ENCODE measurements at places on chromosomes 11 and 22.

DNA sequence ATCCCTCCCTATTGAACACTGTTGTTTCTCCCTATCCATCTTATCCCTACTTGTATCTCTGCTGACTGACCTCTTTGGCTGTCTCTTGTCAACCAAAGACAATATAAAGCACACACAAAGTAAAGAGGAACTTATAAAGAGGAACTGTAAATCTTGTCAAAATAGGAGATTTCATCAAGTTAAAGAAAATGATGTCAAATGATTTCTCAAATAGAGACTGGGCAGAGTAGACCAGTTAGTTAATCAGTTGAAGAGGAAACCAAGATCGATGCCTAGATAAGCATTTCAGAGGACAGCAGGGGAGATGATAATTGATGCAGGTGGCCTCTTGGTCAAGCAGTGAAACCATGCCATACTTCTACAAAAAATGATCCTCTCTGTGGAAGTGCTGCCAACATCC, 22.7 kb downstream of the KCNQ1OT1 start:
- DNase-seq, result no peak

- DNase-seq, result no peak
Observed at GRCh38 chr11:70063121-70063520, 15.0 kb upstream of the ANO1 start.

DNA sequence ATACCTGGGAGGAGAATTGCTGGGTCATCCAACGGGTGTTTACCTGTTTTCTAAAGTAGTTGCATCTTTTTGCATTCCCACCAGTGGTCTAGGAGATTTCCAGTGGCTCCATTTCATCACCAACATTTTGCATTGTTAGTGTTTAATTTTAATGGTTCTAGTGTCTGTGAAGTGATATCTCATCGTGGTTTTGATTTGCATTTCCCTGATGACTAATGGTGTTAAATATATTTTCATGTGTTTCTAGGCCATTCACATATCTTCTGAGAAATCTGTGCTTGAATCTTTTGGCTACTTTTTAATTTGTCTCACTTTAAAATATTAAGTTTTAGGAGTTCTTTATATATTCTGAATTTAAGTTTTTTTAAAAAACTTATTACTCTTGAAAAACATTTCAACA, 439.6 kb downstream of the TMEM135 start:
- DNase-seq, result no peak

DNA sequence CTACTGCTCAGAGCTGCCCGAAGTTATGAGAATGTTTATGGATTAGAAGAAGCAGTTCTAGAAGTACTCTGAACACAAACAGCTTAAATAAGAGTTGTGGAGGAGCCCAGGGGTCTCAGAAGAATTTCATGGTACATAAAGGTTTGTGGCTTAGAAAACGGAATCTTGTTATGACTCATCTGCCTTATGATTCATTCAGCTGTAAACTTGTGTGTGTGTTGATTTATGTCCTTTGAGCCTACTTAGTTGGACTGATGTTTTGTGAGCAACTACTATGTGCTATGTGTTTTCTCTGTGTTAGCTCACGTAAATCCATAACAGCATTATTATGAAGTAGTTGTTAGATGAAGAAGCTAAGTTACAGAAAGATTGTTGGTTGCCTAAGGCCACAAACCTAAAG, 203.7 kb downstream of the PGR start:
- DNase-seq, result no peak

- DNase-seq, result peak; percentile 59
Observed at GRCh38 chr22:18075720-18076497, 1.9 kb upstream of the PEX26 start.

DNA sequence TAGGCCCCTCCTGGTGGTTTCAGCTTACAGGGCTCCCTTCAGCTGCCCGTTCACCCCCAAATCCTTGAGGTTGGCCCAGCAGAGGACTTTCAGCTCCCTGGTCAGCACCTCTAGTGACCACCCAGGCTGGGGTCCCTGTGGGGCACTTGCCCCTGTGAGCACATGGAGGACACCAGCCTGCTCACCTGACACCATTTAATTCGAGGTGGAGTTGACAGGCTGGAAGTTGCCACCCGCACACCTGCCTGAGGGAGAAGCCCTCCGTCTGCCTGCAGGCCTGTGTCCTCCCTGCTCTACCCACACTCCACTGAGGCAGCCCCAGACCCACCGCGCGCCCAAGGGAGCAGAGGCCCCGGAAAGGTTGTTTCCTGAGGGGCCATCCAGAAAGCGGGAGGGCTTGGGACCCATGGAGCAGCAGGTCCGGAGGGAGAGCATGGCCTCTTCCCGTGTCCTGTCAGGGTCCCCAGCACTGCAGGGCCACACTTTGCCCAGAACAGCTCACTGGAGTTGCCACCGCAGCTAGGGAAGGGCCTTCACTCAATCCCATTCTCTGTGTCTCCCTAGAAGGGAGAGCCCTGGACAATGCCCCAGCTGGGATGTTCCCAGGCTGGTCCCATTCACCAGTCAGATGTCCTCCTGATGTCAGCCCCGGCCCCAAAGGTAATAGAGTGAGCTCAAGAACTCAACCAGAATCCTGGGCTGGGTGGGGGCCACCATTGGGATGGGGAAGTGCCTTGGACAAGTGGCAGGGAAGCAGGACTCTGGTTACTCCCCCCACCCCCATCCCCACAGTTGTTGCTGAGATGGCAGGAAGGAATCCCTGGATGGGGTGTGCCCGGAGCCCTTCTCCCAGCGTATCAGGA, 82.4 kb downstream of the MED15 start:
- DNase-seq, result no peak

GRCh38 chr22:33889748-33890147, 30.5 kb downstream of the LARGE1 start:
- DNase-seq, result peak; percentile 39

DNA sequence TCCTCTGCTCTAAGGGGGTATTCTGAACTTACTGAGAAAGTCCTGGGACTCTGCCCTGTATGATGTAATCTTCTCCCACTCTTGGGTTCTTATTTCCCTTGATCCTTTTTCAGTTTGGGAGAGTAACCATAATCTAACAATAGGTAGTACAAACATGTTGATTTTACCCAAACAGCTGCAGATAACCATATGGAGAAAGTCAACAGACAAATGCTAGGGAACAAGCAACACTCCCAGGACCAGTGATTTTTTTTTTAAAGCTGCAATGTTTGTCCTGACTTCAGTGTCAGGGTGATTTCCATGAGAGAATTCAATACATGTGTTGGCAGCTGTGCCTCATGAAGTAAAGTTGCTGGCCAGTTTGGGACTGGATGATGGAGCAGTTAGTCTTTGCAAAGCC, 156.5 kb downstream of the FCHSD2 start:
- no peak for DNase-seq

DNA sequence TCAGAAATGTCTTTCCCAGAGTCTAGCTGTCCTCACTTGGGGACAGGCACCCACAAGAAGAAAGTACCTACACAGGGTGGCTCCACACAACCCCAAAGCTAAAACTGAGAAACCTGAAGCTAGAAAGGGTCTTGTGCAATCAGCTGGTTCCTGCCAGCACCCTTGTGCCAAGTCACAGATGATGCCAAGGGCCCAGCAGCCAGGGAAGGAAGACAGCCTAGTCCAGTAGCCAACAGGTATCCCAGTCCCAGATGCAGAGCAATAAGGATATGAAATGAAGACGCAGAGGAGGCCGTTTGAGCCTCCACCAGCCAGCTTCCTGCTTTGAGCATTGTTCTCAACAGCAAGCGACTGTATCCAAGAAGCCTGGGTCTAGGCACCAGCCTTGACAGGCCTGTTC, 6.1 kb downstream of the PLEKHA7 start:
- DNase-seq, result no peak

- DNase-seq, result no peak
Observed at GRCh38 chr11:11117730-11118129, 235.3 kb downstream of the CSNK2A3 start.

GRCh38 chr11:706957-707816, 1.2 kb downstream of the EPS8L2 start:
- peak; percentile 62 for DNase-seq

GRCh38 chr22:24010018-24010391, 1.1 kb upstream of the CABIN1 start:
- no peak for DNase-seq

DNA sequence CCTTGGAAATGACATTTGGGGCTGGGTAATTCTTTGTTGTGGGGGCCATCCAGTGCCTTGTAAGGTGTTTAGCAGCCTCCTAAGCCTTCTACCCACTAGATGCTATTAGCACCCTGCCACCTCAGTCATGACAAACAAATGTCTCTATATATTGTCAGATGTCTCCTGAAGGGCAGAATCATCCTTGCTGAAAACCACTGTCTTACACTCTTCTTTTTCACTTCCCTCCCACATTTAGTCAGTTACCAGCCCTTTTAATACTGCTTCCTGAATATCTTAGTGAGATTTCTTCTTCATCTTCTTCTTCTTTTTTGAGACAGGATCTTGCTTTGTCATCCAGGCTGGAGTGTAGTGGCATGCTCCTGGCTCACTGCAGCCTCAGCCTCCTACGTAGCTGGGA, 33.1 kb downstream of the TNRC6B start:
- no peak for DNase-seq

DNA sequence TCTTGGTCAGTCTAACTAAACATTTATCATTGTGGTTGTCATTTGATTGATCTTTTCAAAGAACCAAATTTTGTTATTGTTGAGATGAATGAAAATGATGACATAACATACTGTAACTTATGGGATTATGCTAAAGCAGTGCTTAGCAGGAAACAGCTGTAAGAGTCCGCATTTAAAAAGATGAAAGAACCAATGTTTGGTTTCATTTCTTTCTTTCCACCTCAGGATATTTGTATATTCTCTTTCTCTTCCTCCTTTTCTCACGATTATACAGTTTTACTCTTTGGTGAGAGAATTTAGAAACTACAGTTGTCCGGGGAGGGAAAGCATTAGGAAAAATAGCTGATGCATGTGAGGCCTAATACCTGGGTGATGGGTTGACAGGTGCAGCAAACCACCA, 23.1 kb downstream of the PIH1D2 start:
- no peak for DNase-seq

- DNase-seq, result no peak
Observed at GRCh38 chr11:80309301-80309700, 868.5 kb upstream of the TENM4 start.

GRCh38 chr22:31289344-31289743, 2.9 kb downstream of the PIK3IP1 start:
- no peak for DNase-seq

DNA sequence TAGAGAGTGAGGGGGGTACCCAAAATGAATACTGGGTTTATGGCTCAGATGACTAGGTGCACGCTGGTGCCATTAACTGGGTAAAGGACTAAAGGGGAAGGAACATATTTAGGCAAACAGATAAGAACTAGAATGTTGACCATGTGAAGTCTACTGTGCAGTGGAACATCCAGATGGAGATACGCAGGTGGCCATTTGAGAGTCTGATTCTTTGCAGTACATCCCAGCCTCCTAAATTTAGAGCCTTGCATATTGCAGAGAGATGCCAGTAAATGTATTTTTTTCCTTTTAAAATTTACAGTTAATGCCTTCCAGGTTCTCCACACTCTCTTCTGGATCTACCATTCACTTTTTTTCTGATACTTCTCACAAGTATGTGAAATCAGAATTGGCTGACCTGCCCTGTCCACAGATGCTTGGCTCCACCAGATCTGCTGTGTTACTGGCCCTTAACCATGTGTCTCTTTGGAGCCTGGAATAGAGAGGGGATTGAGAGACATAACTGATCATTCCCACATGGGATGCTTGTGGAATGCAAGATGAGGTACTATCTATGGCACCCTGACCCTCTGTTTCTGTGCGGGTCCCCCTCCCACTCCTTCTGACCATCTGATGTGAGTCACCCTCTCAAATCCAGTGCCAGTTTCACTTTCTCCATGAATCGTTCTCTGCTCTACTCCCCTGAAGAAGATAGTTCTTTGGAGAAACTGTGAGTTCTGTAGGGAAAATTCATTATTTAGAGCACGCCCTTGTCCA, 77.0 kb upstream of the NCAM1 start:
- DNase-seq, result no peak

GRCh38 chr11:57307666-57308270, 17.0 kb downstream of the TNKS1BP1 start:
- DNase-seq, result no peak

DNA sequence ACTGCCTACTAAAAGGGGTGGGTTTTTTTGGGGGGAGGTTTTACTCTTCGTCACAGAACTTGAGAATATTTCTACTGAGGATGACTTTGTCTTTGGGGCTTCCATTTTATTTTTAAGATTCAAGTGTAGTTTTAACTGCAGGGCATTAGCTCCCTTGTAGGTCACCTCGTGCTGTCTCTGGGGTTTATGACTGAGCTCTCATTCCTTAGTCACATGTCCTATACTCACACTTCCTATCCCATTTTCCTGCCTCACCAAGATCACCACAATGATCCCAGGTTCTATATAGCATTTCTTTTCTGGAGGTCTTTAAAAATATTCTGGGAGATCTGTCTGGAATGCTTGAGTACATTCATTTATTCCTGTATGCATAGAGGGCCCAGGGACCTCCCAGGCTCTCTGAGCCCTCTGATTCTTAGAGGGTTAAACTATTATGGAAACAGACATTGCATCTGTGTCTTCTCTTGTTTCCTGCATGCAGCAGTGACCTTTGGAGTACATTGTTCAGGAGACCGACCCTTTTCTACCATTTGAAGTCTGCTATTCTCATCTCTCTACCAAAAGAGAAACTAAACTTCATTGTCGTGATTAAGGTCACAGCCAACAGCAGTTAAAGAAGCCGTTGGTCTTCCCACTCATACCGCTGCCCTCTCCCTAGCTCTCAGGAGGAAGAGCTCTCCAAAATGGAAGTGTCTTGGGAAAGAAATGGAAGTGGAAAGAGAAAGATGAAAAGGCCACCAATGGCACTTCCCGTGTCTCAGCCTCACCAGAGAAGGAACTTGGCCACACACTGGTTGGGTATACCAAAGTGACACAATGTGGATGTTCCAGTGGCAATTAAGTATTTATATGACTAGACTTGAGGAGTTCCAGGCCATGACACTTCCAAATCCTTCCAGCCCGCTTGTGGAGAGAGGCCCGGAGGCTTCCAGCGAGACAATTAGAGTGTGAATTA, 77.5 kb downstream of the ZBTB16 start:
- no peak for DNase-seq

- DNase-seq, result no peak
Observed at GRCh38 chr22:43883012-43883661, 8.7 kb downstream of the PNPLA5 start.

DNA sequence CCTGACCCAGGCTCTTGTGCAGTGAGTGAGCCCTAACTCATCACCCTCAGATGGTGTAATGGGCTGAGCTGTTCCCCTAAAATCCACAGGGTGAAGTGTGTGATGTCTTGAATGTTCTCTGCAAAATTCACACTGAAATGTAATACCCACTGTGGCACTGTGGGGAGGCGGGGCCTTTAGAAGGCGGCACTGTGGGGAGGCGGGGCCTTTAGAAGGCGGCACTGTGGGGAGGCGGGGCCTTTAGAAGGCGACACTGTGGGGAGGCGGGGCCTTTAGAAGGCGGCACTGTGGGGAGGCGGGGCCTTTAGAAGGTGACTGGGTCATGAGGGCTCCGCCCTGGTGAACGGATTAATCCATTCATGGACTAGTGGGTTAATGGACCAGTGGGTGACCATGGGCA, 33.0 kb downstream of the CHID1 start:
- DNase-seq, result no peak

DNA sequence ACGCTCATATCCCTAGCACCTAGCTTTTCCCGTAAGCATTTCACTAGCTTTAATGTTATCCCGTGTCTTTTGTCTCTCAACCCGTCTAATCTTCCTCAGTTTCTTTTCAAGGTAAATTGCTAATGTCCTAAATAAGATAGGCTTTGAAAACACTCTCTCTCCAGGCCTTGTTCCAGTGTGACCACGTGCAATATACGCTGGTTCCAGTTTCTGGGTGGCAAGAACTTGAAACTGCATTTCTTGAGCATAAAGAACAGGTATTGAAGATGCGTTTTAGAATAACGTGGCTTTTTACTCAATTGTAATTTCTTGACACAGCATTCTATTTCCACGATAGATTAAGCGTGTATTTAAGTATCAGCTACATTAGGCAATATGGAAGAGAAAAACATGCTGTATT, 1.1 kb downstream of the CDC45 start:
- no peak for DNase-seq
